ENCODE measurements at places on chromosomes 1 and 21.

- DNase-seq = no peak
These were observed 122.3 kb upstream of the ADAR start for GRCh38 chr1:154730259-154730658.

GRCh38 chr1:151213560-151213959 lies 15.2 kb downstream of the PIP5K1A start:
- no peak for DNase-seq

DNA sequence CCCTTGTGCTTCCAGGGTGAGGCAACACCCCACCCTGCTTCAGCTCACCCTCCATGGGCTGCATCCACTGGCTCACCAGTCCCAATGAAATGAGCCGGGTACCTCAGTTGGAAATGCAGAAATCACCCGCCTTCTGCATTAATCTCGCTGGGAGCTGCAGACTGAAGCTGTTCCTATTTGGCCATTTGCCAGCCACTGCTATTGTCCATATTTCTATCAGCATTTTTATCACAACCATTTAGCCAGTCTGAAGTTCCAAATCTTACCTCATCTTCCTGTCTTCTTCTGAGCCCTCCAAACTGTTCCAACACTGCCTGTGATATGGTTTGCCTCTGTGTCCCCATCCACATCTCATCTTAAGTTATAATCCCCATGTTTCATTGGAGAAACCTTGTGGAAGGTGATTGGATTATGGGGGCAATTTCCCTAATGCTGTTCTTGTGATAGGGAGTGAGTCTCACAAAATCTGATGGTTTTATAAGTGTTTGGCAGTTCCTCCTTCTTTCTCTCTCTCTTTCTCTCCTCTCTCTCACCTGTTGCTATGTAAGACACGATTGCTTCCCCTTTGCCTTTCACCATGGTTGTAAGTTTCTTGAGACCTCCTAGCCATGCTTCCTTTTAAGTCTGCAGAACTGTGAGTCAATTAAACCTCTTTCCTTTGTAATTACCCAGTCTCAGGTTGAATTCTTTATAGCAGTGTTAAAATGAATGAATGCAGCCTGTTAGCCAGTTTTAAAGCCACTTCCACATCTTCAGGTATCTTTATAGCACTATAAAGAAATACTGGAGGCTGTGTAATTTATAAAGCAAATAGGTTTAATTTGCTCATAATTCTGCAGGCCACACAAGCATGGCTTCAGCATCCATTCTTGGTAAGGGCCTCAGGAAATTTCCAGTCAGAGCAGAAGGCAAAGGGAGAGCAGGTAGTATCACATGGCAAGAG lies 203.5 kb downstream of the FCRL5 start:
- no peak for DNase-seq

GRCh38 chr1:232550007-232550406 lies 79.9 kb downstream of the SIPA1L2 start:
- peak; percentile 55 for DNase-seq

All from foreskin melanocyte (primary cell).